HS-27A (cell line): ENCODE measurements at places on chromosomes 4 and X.

DNA sequence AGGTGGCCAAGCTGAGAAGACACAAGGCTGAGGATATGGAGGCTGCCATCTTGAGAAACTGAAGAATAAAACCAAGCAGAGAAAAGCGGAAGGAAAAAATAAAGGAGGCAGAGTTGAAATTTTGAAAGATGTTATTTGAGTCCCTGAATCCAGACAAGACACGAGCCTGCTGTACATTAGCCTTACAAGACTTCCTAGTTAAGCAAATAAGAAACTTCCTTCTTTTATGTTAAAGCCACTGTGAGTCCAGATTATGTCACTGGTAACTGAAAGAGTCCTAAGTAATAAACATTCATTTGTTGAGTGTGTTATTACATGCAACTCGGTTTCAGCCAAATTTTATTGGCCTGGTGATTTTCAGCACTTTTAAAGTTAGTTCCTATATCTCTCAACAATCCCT lies 30.4 kb downstream of the DRD5 start:
- no peak for DNase-seq

- peak; percentile 57 for DNase-seq
These were observed 168.4 kb downstream of the KCNIP4 start for GRCh38 chr4:21780148-21780547.

GRCh38 chrX:56986138-56986537 lies 9.2 kb downstream of the SPIN3 start:
- DNase-seq = no peak

GRCh38 chrX:12954981-12955380 lies 19.9 kb upstream of the TMSB4X start:
- DNase-seq = no peak

DNA sequence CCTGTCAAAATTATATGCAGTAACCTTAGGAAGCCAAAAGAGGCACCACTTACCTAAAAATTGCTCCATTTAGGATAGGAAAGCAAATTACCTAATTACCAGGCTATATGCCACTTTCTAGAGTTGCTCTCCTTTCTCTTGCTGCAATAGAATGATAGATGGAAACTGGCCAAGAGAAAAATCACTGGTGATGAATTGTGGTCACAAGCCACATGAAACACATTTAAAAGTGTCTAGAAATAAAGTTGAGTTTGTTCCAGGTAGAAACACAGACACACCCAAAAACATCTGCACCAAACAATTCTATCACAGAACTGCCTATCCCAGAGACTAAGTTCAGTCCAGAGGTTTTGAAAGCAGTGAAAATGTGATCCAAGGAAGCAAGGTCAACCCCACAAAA lies 337.7 kb downstream of the PCDH19 start:
- DNase-seq = no peak

DNA sequence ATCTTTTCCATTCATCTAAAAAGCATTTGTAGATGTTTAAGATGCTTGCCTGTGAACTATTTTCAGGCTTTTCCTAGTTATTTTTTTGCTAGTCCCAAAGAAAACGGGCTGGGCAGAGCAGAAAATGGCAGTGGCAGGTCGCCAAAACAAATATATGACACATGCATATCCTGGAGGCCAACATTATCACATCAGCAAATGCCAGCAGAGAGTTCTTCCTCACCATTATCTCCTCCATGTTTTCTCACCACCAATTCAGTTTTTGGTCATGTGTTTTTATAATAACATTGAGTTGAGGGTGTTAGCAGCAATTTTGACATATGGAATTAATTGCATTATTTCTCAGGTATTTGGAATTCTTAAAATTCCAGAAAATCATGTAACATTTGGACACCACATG lies 97.9 kb upstream of the EOLA2 start:
- peak; percentile 85 for DNase-seq

GRCh38 chr4:46388857-46389256 lies 1.1 kb downstream of the GABRA2 start:
- DNase-seq = no peak

DNA sequence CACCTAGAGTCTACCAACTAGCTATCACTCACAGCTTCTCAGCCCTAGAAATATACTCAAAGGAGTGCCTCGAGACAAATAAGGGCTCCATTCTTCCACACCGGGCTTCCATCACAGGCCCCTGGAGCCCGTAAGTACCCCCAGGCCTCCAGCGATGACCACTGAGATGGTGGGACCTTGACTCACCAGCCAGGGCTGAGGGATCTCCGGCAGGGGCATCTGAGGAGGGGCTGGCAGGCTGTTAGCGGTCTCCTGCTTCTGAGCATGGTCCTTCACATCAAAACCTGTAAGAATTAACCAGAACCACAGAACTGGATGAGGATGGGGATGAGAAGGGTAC lies 71.3 kb downstream of the AFAP1 start:
- no peak for DNase-seq

DNA sequence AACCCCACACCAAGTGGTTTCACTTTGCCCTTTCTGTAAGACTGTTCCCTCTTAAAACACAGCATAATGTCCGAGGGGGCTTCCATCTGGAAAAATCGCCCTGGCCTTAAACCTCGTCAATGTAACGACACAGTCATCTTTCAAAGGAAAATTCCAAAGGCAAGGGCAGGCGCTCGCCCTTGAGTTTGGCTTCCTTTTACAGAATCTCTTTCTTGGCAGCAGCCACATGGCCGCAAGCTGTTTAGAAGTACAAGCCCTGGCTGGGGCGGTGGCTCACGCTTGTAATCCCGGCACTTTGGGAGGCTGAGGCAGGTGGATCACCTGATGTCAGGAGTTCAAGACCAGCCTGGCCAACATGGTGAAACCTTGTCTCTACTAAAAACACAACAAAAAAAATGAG lies 27.1 kb upstream of the GRPEL1 start:
- no peak for DNase-seq

DNA sequence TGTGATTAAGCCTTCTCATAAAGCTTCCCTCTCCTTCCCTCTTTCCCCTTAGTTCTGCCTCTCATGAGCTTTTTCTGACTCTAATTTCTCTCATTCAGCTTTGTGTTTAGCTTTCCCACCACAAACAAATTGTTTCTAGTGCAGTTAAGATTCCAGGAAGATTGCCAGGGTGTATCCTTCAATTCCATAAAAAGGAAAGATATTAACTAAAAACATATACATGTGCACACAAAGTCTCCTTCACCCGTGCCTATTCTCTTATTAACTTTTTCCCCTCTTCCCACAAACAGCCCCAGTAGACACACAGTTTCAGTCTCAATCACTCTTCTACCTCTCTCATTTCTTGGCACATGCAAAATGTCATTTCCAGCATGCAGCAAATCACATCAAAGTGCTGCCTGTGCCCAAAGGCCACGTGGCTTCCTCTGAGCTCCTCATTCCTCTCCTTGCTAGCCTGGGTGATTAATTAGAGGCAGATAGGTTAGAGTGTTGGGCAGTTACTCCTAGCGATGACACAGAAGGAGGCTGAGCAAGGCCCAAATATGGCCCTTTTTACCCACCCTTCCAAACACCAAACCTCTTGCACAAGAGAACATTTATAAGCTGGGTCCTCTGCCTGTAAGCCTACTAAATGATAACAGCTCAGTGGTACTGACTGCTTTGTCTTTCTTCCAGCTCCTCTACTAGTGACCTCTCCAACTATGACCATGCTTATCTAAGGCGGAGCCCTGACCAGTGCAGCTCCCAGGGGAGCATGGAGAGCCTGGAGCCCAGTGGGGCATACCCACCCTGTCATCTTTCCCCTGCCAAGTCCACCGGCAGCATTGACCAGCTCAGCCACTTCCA lies 159.6 kb downstream of the SOWAHB start:
- DNase-seq = no peak

- DNase-seq = no peak
These were observed 55.0 kb upstream of the CXXC4 start for GRCh38 chr4:104549736-104550135.

DNA sequence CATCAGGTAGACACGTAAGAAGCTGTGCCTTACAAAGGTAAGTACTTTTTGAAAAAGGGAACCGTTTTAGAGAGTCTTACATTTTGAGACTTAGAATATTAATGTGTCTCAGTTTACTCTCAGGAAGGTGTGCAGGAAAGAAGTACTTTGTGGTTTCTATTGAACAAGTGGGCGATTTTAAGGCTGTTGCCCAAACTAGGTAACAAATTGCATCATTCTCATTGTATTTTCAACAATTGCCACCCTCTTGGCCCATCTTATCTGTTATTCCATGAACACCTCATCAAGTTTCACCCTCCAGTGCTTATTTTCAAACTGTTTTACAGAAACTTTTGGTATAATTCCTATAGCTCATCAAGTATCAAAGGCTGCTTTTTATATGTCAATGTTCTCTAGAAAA lies 158.3 kb downstream of the SLC4A4 start:
- DNase-seq = no peak
